ENCODE measurements at places on chromosomes 6 and 20.

- no peak for DNase-seq
These were observed 258.9 kb downstream of the GJA1 start for GRCh38 chr6:121694389-121694788.

- DNase-seq: no peak
These were observed 160.0 kb downstream of the PDE7B start for GRCh38 chr6:136011475-136011874.

- no peak for DNase-seq
These were observed 76.0 kb downstream of the RSPH3 start for GRCh38 chr6:158923805-158924498.

DNA sequence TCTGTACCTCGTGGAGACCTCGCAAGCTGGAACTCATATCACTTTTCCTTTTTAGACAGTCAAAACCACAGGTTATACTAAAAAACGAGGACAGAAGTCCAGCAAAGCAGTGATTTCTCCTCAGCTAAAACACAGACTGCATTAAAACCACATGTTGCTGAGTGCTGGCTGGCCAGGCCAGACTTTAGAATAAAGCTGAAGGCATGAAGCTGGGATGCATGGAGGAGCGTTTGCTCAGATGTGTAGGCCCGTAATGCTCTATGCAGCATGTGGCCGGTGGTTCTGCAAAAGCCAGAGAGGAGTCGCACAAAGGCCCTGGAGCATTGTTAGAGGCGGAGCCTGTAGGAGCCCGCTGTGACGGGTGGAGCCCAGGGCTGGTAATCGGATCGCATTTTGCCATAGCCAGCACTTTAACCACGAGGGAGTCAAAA lies 83.6 kb downstream of the SMOC2 start:
- no peak for DNase-seq

DNA sequence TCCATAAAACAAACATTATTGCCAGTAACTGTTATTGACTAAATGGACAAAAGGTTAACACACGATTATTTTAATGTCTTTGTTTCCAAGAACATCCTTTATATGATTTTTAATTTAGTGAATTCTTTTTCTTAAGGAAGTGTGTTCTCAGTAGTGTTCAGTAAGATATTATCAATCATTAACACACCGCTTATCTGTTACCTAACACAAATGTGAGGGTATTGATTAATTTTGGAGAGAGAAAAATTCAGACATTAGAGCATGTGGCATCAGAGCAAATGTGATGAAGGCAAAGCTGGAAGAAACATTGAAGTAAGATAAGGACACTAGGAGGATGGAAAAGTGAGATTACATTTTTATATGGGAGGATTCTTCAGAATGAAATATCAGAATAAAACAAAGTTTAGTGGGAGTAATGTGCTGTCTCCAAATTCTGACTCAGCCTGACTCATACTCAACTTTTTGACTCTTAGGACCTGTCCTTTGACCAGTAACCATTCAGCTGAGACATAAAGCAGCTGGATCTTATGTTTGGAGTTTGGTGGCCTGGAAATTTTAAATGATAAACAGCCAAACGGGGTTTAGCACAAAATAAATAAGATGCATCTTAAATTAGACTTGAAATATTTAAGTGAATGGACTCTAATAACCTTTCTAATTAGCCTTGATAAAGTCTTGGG lies 348.6 kb downstream of the CD109 start:
- no peak for DNase-seq

GRCh38 chr6:4413073-4413472 lies 277.7 kb upstream of the ECI2 start:
- DNase-seq: no peak

GRCh38 chr6:37305841-37306425 lies 47.9 kb upstream of the RNF8 start:
- DNase-seq: no peak

- no peak for DNase-seq
These were observed 15.9 kb upstream of the KCNK16 start for GRCh38 chr6:39338397-39338796.

GRCh38 chr6:148287623-148288333 lies 54.9 kb upstream of the SASH1 start:
- no peak for DNase-seq

All from activated CD4-positive, alpha-beta T cell treated with anti-CD3 and anti-CD28 coated beads, Interleukin-2, amount 50 U/mL, for 24 hours (primary cell).